Renal cortical epithelial cell (primary cell): ENCODE measurements at places on chromosomes 5 and 9.

DNA sequence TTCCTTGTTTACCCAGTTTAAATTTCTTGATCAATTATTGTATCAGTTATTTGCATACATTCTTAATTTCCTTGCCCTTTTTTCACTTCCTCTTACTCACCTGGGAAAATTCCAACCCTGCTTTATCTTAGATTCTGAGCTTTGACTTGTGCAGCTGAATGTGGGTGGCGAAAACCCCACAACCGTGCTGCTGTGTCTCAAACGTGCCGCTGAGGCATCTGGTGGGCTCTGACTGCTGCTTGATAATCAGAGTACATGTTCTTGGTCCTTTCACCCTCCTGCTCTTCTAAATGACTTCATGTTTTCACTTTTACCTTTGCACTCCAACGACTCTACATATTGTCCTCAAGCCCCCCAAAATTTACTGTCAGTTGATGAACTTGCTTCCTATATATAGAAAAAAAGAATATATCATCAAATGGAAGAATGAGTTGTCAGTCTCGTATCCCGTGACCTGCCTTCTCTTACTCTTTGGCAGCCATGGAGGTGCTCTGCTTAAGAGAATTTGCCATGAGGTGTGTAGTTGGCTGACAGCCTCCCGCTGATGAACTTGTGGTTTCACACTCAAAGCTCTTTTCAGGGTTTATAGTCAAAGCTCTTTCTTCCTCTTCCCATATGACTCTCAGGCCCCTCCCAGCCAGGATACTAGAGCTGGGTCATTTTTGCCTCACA, 14.0 kb upstream of the JAK2 start:
- peak; percentile 14 for DNase-seq

GRCh38 chr9:118023644-118024043, 319.4 kb downstream of the TLR4 start:
- DNase-seq: peak; percentile 7

GRCh38 chr5:181008136-181008535, 19.5 kb downstream of the BTNL3 start:
- DNase-seq: no peak

GRCh38 chr9:133148199-133149129, 15.2 kb downstream of the GBGT1 start:
- no peak for DNase-seq

DNA sequence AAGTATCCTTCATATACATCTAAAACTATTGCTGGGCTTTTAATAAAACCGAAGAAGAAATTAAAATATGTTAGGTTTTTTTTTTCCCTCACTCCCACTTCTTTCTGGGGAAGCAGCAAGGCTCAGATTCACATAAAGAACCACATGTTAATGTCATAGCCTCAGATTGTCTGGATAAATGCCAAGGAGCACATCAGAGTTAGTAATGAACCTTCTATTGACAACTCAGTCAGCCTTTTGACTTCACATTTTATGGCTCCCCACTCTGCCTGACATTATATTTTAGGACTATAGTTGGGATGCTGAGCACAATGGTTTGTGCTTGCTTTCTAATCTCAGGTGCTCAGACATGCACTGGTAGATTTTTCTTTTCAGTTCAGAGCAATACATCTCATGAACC, 21.8 kb downstream of the DMAC1 start:
- DNase-seq: no peak

DNA sequence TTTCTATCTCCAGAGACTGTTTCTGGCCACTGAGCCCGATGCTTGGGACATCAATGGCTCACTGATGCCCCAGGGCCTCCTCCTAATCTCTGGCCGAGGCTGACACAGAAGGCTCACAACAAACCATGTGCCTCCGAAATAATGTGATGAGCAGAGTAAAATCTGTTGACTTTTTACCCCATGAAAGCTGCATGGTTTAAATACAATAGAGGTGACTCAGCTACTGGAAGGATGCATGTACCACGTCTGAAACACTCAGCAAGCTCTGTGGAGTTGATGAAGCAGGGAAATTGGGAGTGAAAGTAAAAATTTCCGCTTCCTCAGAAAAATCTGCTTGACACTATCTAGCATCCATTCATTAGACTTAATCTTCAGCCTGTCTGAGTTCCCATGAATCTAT, 111.1 kb upstream of the EQTN start:
- peak; percentile 81 for DNase-seq

DNA sequence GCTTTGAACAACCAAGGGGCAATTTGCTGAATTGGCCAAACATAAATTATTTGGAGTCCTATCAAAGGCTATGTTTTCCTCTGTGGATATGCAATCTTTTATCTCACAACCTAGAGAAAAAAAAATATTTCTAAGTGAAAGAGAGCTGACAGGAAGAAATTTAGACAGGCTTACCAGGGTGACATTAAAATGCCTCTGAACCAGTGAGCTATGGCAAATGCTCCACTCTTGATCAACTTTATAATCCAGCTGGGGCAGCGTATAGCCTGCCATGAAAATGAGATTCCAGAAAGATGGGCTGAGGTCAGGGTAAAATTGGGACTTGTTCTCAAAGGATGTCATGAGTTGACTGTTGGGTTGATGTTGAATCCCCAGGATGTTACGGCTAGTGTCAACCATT, 399.3 kb upstream of the TRPC7 start:
- DNase-seq: peak; percentile 28

GRCh38 chr5:6818594-6819511, 105.6 kb downstream of the TENT4A start:
- DNase-seq: no peak

DNA sequence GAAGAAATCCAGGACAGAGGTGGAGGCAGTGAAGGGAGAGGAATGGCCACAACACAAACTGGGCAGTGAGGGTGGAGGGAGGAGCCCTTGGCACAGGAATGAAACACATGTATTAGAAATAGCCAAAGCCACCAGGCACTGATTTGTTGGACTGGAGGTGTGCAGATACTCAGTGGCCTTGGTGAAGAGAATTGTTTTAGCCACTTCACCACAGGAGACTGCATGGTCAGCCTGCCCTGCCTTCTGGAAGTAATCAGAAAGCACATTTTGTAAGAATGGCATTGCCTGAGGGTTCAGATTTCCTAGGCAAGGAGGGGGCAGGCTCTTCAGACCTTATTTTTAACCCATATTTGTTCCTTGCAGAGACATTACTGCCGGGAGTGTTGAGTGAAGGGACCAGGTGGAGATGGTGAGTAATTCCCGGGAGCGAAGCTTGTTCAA, 2.2 kb downstream of the SGCD start:
- no peak for DNase-seq

- peak; percentile 48 for DNase-seq
Observed at GRCh38 chr5:151195622-151196021, 28.3 kb downstream of the CCDC69 start.

DNA sequence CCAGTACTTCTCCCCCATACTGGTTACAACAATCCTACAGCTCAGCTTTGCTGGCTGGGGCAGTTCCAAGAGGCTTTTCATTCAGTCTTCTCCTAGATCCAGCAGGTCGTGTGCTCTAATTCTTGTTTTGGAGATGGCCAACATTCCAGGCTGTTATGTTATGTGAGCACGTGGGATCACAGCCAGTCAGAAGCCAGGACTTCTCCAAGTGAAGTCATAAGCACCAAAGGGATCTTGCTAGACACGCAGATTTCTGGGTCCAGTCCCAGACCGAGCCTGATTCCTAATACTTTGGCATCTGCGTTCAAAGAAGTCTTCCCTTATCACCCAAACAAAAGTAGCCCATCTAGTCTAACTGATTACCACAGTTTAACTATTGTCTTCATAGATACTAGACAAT, 1.4 kb upstream of the LARP1 start:
- DNase-seq: peak; percentile 80

- peak; percentile 23 for DNase-seq
Observed at GRCh38 chr5:125232779-125233230, 486.4 kb upstream of the ZNF608 start.

DNA sequence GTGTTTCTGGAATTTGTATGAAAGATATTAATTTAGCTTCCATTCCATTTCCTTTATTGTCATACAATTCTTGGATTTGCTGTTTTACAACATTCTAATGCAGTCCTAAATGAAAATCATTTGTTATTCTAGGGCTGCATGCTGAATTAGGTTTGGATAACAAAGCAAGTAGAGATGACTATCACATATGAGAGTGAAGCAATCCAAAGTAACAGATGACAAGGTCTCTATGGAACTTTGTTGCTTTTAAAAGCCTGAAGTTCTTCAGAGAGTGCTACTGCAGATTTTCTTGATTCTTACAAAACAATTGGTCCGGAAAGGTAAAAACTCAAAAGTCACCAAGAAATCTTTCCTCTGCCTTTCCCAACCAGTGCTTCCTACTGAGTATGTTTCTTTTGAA, 56.9 kb upstream of the VCAN start:
- DNase-seq: no peak

DNA sequence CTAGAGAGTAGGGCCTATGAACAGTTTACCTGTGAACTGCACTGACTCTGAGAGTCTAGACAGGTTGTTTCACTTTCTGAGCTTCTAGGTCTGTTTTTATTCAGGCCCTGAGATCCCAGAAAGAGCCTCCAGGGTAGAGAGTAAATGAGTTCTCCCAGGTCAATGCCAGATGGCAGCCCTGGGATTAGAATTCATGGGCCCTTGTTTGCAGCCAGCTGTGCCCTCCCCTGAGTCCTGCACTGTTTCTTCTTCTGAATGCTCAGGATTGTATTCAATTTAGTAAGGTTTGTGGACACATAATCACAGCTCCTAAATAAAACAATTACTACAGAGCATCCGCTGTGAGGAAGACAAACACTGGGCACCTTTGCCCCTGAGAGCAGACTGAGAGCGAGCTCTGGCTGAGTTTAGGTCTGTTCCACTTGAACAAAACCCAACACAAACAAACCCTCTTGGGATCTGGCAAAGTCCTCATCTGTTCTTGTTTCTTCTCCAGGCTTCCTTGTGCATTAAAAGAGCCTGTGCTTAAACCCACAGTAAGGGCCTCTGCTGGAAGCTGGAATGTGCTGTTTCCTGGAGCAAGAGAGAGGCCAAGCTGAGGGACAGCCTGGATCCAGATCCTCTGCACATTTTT, 29.9 kb downstream of the FAM219A start:
- DNase-seq: no peak

DNA sequence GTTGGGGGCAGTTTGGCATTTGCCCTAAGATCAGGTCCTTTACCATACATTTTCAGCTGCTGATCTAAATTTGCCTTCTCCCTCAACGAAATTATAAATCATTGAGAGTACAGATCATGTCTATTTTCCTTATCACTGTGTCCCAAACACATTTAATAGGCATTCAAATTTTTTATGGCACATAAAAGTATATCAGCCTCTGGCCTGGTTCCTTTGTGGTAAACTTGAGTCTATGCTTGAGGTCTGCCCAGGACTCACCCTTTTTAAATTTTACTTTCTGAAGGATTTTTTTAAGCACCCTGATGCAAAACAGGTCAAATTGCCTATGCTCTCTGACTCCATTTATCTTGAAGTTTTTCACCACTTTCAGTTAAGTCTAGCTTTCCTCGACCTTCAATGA, 163.6 kb upstream of the GRIN3A start:
- no peak for DNase-seq

GRCh38 chr5:141199359-141200235, at the start of gene PCDHB11:
PCDHB11 (plus strand) TSS chr5:141199627; CDS start chr5:141199775, 148 bp downstream.
- no peak for DNase-seq

DNA sequence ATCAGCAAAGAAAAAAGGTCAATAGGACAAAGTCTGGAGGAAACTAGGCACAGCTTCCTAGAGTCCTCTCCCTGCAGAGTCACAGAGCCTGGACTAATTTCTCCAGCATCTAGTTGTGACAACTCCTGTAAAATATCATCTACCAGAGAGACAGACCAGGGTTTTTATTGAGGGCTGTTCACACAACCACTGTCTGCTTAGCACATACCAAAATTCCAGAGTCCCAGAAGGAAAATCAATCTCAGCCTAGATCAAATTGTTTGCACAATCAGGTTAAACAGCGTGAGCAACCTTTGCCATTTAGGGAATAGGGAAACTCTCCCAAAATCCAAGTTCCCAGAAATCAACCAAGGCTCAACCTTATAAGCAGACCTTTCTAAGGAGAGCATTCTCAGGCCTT, 190.3 kb downstream of the SYK start:
- peak; percentile 34 for DNase-seq

- DNase-seq: peak; percentile 38
Observed at GRCh38 chr9:105245029-105245890, 809 bp downstream of the SLC44A1 start.

DNA sequence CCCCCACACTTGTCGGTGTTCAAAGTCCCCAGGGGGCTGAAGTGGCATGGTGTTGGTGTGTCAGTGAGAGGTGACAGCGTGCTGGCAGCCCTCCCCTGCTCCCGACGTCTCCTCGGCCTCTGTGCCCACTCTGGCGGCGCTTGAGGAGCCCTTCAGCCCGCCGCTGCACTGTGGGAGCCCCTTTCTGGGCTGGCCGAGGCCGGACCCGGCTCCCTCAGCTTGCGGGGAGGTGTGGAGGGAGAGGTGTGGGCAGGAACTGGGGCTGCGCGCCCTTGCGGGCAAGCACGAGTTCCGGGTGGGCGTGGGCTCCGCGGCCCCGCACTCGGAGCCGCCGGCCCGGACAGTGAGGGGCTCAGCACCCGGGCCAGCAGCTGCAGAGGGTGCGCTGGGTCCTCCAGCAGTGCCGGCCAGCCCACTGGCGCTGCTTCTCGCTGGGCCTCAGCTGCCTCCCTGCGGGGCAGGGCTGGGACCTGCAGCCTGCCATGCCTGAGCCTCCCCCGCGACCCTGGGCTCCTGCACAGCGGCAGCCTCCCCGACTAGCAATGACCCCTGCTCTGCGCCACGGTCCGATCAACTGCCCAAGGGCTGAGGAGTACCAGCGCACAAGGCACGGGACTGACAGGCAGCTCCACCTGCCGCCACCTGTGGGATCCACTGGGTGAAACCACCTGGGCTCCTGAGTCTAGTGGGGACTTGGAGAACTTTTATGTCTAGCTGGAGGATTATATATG, 224.1 kb upstream of the RIOK2 start:
- no peak for DNase-seq

DNA sequence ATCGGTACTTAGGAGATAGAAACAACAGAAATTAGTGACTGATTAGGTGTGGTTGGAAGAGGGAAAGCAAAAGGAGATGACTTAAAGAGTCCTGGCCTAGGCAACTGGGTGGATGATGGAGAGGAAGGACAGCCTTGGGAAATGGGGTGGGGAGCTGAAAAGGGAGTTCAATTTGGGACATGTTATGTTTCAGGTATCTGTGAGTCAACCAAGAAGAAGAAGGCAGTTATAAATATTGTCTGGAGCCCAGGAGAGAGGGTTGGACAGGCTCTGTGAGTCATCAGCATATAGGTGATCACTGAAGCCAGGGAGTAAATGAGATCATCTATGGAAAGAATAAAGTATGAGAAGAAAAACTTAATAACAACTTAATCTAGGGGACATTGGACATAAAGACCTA, 357.7 kb downstream of the NPR3 start:
- DNase-seq: peak; percentile 63

- no peak for DNase-seq
Observed at GRCh38 chr9:122042056-122042455, 51.1 kb downstream of the TTLL11 start.

GRCh38 chr5:80703747-80704146, 49.0 kb upstream of the DHFR start:
- no peak for DNase-seq
